ENCODE measurements at places on chromosomes 6 and 20.

DNA sequence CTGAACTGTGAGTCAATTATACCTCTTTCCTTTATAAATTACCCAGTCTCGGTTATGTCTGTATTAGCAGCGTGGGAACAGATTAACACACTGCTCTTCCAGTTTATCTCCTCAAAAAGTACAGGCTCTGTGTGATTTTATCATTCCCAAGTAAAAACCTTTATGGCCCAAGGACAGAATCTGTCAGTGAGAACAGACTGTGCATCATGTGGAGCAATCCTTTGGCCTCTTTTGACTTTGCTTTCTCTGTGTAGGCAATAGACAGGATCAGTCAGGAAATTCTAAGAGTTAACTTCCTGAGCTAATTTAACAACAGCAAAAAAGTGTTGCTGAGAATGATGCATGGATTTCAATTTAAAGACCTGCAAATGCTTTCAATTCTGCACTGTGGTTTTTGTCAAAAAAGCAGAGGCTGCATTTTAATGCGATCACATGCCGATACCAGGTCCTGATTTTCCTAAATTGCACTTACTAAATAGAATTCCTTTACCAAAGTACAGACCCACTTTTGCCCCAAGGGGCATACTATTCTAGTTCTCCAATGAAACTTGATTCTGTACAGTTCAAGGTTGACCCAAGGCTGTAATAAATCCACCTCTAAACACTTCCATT lies 246.7 kb upstream of the MARCKS start:
- H3K36me3 ChIP-seq, result no peaks in the 10 kb centered on the region
- H3K4me3 ChIP-seq, result no peak overlapping the region

- H3K4me1 ChIP-seq, result peaks cover 9% of the 10 kb centered on the region
- H3K36me3 ChIP-seq, result no peaks in the 10 kb centered on the region
- no peaks in the 10 kb centered on the region for H3K27me3 ChIP-seq
These were observed 25.5 kb downstream of the DDO start for GRCh38 chr6:110389689-110390382.

DNA sequence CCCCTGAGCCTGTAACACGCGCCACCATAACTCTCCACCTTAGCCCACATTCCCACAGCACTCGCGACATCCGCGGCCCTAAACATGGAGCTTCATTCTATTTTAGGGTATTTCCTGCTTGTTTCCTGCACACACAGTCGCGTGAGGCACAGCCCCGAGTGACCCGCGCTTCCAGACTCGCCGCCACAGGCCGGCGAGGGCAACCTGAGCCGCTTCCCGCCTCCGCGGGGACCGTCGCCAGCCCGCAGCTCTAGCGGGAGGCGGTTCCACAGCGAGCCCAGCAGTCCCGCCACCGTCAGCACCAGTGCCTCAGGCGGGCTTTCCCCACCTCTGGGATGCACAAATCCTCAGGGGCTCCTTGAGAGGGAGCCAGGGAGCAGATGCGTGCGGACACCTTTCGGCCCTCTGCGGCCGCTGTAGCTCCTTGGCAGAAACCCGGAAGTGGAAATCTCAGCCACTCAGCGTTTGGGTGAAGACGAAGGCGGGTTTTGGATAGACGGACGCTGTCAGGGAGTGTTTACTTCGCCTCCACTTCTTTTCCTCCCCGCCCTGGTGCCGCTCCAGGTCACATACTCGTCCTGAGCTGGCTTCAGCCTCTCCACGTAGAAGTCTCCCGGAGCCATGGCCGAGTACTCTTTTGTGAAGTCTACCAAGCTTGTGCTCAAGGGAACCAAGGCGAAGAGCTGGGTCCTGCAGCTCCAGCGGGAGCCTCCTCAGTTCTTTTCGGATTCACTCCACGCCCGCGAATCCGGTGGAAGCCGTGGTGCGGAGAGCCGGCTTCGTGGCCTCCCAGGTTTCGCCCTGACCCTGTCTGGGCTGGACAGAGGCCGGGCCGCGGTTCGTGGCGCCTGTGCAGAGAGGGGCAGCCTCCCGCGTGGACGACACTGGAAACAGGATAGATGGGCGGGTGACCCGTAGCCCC lies 2177.4 kb upstream of the DEFB115 start:
- DNase-seq, result no peak
- H3K27me3 ChIP-seq, result no peaks in the 10 kb centered on the region
- no peaks in the 10 kb centered on the region for H3K36me3 ChIP-seq
- H3K4me3 ChIP-seq, result peak overlapping the region; percentile 21
- H3K4me1 ChIP-seq, result no peaks in the 10 kb centered on the region
- no peak overlapping the region for H3K27ac ChIP-seq

DNA sequence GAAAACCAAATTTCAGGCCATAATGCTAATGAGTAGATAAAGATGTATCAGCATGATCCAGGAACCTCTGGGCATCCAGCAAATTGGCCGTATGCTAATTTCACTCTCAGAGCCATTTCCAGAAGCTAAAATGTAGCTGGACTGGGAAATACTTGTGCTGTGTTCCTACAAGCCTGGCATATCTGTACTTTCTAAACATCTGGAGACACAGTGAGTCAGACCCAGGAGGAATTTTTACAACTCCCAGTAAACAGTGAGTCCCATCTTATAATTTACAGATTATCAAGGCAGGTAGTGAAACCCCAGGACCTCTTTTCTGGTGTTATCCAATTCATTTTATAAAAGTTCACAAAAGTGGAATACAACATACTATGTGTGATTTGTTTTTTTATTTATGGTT lies 683.0 kb upstream of the ADGRB3 start:
- DNase-seq, result no peak
- no peak overlapping the region for H3K27ac ChIP-seq
- no peak overlapping the region for H3K4me3 ChIP-seq
- H3K36me3 ChIP-seq, result no peaks in the 10 kb centered on the region

GRCh38 chr6:156311291-156311690 lies 465.9 kb upstream of the ARID1B start:
- H3K27me3 ChIP-seq, result no peaks in the 10 kb centered on the region
- DNase-seq, result no peak
- no peaks in the 10 kb centered on the region for H3K36me3 ChIP-seq
- no peaks in the 10 kb centered on the region for H3K4me1 ChIP-seq
- H3K4me3 ChIP-seq, result no peak overlapping the region
- no peak overlapping the region for H3K27ac ChIP-seq

DNA sequence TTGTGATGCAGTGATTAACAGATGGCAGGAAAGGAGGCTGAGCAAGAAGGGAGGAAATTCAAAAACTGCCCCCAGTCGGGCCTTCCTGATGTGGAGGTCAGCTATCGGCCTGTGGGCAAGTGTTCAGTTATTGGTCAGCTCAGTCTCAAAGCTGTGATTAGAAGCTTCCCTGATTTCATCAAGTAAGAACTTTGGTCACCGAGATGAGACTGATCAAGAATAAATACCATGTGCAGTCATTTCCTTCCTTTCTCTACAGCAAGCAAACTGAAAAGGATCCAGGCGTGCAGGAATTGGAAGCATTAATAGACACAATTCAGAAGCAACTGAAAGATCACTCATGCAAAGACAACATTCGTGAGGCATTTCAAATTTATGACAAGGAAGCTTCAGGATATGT lies 69.7 kb downstream of the EFHC1 start:
- DNase-seq, result no peak
- no peaks in the 10 kb centered on the region for H3K36me3 ChIP-seq
- peaks cover 17% of the 10 kb centered on the region for H3K4me1 ChIP-seq

DNA sequence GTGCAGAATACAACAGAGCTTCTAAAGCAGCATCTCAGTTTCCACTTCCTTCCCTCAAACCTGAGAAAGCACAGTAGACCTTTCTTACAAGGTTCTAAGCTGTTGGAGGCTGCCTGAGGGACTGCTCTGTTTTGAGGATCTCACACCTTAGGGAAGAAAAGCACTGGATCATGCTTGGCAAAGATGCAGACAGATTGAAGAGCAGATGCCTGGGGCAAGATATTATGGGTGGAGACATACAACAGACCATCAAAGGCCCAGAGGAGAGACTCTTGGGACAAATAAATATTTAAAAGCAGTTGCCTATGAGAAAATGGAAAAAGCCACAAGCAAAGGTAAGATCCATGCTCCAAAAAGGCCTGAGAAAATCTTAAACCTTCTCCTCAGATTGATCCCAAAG lies 6.2 kb downstream of the ZNF337 start:
- H3K27ac ChIP-seq, result no peak overlapping the region
- H3K4me1 ChIP-seq, result peaks cover 2% of the 10 kb centered on the region
- peaks cover 27% of the 10 kb centered on the region for H3K36me3 ChIP-seq
- no peak for DNase-seq

- H3K4me1 ChIP-seq, result peaks cover 14% of the 10 kb centered on the region
- H3K36me3 ChIP-seq, result no peaks in the 10 kb centered on the region
- no peak for DNase-seq
These were observed 463.0 kb downstream of the CDKAL1 start for GRCh38 chr6:20997143-20997769.

GRCh38 chr6:71338540-71339316 lies 50.1 kb downstream of the OGFRL1 start:
- H3K27me3 ChIP-seq, result no peaks in the 10 kb centered on the region
- H3K27ac ChIP-seq, result no peak overlapping the region
- no peak overlapping the region for H3K4me3 ChIP-seq
- no peaks in the 10 kb centered on the region for H3K36me3 ChIP-seq

GRCh38 chr6:53672237-53672636 lies 6.7 kb upstream of the KLHL31 start:
- H3K36me3 ChIP-seq, result no peaks in the 10 kb centered on the region
- no peak overlapping the region for H3K4me3 ChIP-seq
- DNase-seq, result no peak
- H3K27me3 ChIP-seq, result no peaks in the 10 kb centered on the region
- H3K27ac ChIP-seq, result no peak overlapping the region

DNA sequence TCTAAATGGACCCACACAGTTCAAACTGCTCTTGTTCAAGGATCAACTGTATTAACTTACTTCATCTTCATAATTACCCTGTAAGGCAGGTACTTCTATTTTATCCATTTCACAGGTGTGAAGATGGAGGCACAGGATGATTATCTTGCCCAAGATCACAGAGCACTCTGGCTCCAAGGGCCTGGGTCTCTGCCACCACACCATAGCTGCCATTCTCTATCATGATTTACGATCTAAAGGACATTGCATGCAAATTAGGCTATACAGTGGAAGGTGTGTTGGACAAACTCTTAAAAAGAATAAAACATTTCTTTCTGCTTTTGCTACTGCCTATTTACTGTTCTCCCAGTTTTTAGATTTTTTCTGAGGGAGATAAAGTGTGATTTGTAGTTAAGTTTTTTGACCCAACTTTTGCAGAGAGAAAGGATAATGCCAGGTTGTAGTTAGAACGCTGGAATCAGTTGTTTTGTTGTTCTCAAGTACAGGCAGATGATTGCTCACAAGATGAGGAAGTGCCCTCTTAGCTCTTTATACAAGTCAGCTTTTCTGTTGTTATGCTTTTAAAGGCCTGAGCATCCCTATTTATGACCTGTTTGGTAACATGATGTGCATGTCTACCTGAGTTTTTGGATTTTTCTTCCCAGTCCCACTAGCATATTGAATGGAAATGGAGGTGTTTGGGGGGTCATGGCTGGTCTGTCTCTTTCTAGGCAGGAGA lies 247.9 kb downstream of the ZFAND3 start:
- peaks cover 17% of the 10 kb centered on the region for H3K36me3 ChIP-seq
- no peak for DNase-seq
- no peaks in the 10 kb centered on the region for H3K4me1 ChIP-seq
- no peak overlapping the region for H3K27ac ChIP-seq
- no peaks in the 10 kb centered on the region for H3K27me3 ChIP-seq

- peaks cover 16% of the 10 kb centered on the region for H3K4me1 ChIP-seq
- no peaks in the 10 kb centered on the region for H3K36me3 ChIP-seq
- H3K4me3 ChIP-seq, result no peak overlapping the region
These were observed 230.8 kb downstream of the EYA2 start for GRCh38 chr20:47125508-47125757.

GRCh38 chr6:84773431-84774156 lies 9.2 kb upstream of the TBX18 start:
- no peak overlapping the region for H3K27ac ChIP-seq
- peaks cover 83% of the 10 kb centered on the region for H3K27me3 ChIP-seq
- H3K4me3 ChIP-seq, result peak overlapping the region; percentile 43
- peaks cover 17% of the 10 kb centered on the region for H3K4me1 ChIP-seq
- no peaks in the 10 kb centered on the region for H3K36me3 ChIP-seq

DNA sequence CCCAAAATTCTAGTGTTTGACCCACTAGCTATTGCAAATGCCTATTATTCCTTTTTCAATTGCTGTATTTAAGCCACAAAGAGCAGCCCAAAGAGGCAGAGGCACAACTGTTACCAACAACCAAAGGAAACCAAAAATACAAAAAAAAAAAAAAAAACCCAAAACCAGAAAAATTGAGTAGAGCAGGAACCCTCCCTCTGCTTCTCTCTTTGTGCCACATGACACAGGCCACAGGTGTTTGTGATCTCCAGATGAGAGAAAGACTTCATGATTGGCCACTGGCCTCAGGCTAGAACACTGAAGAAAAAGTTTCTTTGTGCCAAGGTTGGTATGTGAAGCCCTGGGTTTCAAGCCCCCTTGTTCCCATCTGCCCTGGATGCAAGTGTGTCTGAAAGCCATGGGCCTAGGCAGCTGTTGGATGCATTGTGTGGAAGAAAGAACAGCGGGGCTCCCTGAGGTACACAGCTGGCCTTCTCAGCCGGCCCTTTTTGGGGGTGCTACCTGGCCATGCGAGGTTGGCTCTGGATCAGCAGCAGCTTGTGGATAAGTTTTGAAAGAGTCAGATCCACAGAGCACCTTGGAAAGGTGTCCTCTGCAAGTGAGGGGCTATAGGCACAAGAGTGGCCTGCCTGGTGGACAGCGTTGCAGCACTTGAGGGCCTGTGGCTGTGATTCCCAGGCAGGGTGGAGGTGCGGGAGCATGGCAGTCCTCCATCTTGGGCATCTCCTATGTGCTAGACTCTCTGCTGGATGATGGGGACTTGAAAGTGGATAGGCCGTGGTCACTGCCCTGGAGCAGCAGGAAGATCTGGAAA lies 204.5 kb downstream of the ZDHHC14 start:
- no peak for DNase-seq
- no peaks in the 10 kb centered on the region for H3K4me1 ChIP-seq
- no peak overlapping the region for H3K27ac ChIP-seq
- H3K36me3 ChIP-seq, result no peaks in the 10 kb centered on the region

GRCh38 chr20:61701802-61702201 lies 363.9 kb downstream of the TAF4 start:
- DNase-seq, result no peak
- H3K4me1 ChIP-seq, result no peaks in the 10 kb centered on the region
- no peak overlapping the region for H3K4me3 ChIP-seq
- no peak overlapping the region for H3K27ac ChIP-seq
- no peaks in the 10 kb centered on the region for H3K36me3 ChIP-seq

- DNase-seq, result no peak
- H3K27ac ChIP-seq, result no peak overlapping the region
- H3K36me3 ChIP-seq, result no peaks in the 10 kb centered on the region
- H3K4me1 ChIP-seq, result no peaks in the 10 kb centered on the region
These were observed 204.2 kb downstream of the TBC1D7 start for GRCh38 chr6:13124131-13124530.

- H3K4me1 ChIP-seq, result peaks cover 45% of the 10 kb centered on the region
- H3K27ac ChIP-seq, result peak overlapping the region; percentile 71
- no peaks in the 10 kb centered on the region for H3K36me3 ChIP-seq
- DNase-seq, result no peak
These were observed 533 bp downstream of the MRPS18A start for GRCh38 chr6:43687079-43687436.
